ENCODE measurements at places on chromosomes 1 and 21.

GRCh38 chr1:32184650-32185049 lies 5.2 kb downstream of the TXLNA start:
- DNase-seq: no peak

DNA sequence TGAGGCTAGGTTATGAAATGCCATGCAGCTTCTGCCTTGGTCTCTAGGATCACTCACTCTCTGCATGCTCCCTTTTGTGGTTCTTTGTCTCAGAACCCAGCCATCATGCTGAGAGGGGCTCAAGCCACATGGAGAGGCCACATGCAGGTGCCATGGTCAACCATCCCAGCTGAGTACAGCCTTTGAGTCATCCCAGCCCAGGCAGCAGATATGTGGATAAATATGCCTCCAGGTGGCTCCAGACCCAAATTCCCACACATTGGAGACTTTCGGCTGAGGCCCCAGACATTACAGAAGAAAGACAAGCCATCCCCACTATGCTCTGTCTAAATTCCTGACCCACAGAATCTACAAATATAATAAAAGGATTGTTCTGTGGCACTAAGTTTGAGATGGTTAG lies 102.0 kb downstream of the LHX9 start:
- no peak for DNase-seq

DNA sequence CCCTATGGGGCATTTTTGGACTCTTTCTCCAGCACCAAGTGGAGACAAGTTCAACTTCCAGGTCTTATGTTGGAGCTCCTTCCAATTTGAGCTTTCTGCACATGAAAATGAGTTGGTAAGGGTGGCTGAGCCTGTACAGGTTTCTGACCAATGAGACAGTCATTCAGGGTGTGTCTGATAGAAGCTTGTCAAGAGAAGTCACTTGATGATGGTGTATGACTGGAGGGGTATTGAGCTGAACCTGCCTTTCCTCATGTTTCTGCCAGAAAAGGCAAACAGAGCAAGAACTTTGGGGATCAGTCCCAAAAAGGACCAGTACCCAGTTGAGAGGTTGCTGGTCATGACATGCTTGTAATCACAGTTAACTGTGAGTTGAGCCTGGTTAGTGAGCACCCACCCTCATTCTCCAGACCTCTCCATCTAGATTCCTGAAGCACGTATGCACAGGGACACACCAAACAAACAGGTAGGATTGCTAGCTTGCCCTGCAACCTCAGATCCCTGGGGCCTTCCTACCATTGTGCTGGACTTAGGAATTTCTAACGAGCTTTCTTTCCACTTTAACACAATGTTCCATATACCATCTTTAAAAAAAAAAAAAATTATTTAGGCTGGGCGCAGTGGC lies 26.6 kb downstream of the FAM89A start:
- DNase-seq: no peak

GRCh38 chr21:15363921-15364320 lies 299.1 kb upstream of the NRIP1 start:
- no peak for DNase-seq

DNA sequence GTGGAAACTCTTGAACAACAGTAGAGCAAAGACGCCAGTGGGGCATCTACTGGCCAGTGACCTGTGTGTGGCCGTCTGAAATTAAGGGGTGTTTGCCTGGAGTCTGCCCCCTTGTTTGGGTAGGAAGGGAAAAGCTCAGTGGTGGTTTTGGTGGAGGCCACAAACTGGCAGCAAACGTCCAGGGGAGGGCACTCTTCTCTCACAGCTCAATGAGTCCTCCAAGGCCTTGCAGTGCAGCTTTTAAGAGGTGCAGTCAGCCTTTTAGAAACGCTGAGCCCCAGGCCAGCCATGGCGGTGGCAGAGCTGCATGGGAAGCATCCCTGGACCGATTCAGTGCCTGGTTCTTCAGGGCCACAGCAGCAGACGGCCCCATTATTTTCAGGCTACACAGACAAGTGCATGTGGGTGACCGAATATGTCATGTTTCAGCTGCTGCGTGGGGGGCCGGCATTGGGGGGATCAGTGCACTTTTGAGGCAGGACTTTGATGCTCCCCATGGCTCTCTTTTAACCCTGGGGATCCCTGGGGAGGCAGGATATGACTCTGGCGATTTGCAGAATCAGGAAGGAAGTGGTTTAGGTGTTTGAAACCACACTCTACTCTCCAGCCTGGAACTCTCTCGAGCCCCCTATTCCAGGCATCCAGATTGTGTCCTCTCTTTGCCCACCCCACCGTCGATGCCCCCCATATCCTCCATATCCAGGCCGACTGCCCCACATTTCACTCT lies 414.0 kb downstream of the PRDM2 start:
- DNase-seq: no peak

DNA sequence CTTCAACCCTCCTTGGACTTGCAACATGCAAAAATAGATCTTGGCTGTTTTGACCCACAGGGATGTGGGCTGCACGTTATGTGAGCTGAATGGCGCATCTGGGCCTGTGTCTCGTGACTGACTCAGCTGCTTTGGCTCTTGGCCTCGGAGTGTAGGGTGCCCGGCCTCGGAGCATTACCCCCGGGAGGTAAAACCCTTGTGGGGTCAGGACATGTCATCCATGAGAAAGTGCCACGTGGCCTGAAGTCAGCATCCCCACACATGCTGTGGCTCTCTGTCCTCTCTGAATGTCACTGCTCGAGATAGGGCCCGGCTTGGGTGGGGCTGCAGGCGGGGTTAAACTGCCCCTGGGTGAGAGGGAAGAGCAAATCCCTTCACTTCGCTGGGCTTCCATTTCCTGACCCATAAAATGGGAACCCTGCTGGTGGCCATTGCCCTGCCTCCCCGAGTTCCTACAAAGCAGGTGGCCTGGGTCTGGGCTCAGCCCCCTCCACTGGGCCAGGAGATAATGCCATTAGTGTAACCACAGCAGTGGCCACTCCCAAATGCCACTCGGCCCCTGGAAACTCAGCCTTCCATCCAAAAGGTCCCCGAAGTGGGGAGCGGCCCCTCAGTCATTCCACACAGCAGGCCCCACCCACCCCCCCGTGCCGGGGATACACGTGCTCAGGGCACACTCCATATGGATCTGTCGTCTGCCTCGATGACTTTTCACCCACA lies 22.8 kb upstream of the TSPEAR start:
- no peak for DNase-seq

DNA sequence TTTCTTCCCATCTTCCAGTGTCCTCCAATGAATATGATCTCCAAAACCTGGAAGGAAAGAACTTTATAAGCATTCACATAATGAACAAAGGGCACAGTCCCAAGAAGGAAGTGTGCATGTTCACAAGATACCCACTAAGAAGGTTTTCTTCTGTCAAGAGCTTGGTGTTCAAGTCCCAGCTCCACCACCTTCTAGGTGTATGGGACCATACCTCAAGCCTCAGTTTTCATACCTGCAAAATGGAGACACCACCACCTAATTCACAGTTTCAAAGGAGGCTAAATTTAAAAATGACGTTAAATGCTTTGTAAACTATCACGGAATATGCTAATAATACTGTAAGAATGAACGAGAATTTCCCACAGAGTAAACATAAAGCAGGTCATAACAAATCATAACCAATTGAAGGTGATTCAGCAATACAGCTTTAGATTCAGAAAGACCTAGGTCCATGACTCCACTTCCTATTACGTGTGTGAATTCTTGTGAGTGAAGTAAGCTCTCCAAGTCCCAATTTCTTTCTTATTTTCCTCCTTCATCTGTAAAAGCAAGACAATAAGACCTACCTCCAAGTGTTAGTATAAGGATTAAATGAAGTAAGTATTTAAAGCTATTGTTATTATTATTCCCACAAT lies 8.1 kb upstream of the KTI12 start:
- DNase-seq: no peak

- no peak for DNase-seq
Measured at GRCh38 chr1:69077633-69078032, 490.1 kb upstream of the LRRC7 start.

DNA sequence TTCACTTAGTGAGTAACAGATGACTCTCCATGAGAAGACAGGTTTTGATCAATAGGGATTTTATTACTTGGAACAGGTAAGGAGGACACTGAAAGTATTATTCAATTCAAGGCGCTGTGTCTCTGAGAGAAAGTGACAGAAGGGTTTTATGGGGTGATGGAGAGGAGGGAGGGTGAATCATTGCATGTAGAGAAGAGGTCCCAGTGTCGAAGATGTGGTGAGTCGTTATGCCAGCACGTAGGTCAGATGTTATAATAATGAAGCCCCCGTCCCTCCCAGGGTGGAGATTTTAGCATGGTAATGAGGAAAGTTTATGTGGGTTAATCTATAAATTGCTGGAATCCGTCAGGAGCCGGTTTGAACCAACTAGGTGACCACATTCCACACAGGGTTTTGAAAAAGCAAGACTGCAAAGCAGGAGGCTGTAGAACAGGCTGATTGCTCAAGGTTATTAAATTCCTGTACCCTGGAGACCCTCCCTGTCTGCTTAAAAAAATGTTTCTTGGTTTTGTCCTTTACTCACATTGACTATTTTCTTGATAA lies 586.4 kb upstream of the TMPRSS15 start:
- no peak for DNase-seq

GRCh38 chr1:163056831-163057230 lies 12.3 kb upstream of the RGS4 start:
- no peak for DNase-seq

- DNase-seq: no peak
Measured at GRCh38 chr1:190192627-190193026, 285.0 kb downstream of the BRINP3 start.

DNA sequence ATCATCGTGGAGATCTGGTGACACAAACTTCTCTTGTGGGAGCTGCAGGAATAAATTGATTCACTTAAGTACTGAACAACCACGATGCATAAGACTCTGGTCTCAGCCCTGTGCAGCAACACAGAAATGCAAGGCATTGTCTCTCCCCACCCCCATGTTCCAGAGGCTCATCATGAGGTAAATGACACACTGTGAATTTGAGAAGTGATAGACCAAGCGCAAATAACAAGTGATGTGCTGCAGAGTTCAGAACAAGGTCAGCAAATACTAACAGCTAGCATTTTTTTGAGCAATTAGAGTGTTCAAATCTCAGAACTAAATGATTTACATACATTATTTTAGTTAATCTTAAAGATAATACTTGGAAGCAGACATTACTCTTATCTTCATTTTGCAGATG lies 223.7 kb downstream of the SEC16B start:
- no peak for DNase-seq

GRCh38 chr21:46243325-46243724 lies 14.8 kb upstream of the LSS start:
- no peak for DNase-seq

GRCh38 chr1:203185585-203185984 lies 919 bp downstream of the CHI3L1 start:
- DNase-seq: no peak

GRCh38 chr1:41383094-41383852 lies 22.0 kb downstream of the FOXO6 start:
- no peak for DNase-seq

- DNase-seq: no peak
Measured at GRCh38 chr1:230641346-230641745, 935 bp upstream of the COG2 start.

DNA sequence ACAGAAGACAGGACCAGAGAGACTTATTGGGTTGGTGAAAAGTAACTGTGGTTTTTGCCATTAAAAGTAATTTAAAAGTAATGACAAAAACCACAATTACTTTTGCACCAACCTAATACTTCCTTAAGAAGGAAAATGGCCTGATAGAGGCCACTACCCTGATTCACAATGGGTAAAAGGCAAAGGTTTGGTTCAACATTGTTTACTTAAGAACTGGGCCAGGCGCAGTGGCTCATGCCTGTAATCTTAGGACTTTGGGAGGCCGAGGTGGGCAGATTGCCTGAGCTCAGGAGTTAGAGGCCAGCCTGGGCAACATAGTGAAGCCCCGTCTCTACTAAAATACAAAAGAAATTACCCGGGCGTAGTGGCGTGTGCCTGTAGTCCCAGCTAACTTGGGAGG lies 48.2 kb upstream of the RCOR3 start:
- DNase-seq: no peak

GRCh38 chr21:35475762-35476161 lies 426.7 kb upstream of the RUNX1 start:
- DNase-seq: no peak

DNA sequence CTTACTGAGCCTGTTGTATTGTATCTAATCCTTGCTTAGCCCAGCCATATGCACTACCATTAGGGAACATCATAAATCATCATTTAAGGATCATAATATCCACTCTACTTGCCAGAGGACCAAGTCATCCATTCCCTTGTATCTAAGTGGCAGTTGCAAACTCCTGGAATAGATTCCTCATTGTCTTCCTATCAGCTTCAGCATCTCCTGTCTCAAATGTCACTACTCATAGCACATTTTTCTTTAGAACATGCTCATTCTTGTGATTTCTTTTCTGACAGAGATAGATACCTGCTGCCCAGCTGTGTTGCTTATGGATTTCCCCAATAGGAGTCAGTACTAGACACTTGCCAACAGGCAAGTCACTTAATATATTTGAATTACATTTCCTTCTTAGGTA lies 84.3 kb downstream of the OLFML3 start:
- DNase-seq: no peak

- no peak for DNase-seq
Measured at GRCh38 chr1:228937851-228938536, 202.7 kb downstream of the RHOU start.

DNA sequence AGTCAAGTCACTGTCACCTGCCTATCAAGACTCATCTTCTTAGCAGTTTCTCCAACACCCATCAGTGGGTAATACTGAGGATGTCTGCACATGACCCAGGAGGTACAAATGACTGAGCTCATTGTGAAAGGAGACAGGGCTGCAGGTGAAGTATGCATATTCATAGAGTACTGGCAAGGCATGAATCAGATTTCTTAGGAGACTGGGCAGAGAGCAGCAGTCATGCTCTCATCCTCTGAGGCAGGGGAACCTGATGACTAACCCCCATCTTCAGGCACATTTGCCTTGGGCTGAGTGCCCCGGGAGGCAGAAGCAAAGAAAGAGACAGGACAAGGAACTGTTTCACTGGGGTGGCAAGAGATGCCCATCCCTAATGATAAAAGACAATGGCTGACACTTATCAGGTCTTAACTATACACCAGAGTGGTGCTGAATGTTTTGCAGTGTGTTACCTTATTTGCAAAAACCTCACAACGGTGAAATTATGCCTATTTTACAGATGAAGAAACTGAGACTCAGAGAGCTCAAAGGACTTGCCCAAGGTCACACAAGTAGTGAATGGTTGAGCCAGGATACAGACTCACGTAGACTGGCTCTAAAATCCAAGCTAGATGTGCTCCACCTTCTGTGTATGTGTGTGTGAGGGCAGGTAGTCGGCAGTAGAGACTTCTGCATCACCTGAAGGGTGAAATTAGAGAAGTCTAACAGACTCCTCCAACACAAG lies 9.2 kb upstream of the GRHL3 start:
- no peak for DNase-seq

GRCh38 chr1:173688300-173688699 lies 18.6 kb upstream of the ANKRD45 start:
- DNase-seq: no peak

- DNase-seq: no peak
Measured at GRCh38 chr1:41640141-41640751, 155.8 kb upstream of the EDN2 start.

All from hepatic stellate cell (primary cell).